A549 treated with CORT108297 at 1 μM for 4 hours (cell line): ENCODE measurements at places on chromosomes 5 and 9. TPM values are rescaled to one million over a fixed set of nuclear protein-coding genes. Genes with fewer than 3 reads are reported as not detected.

The PCDHB13 gene
- 0.03 to 0.10 TPM (median 0.05 TPM) in 5 replicates for total RNA-seq

The PARP8 gene
- 0.13 to 0.27 TPM (median 0.14 TPM) in 5 replicates for total RNA-seq

The SH3GL2 gene
- total RNA-seq, result 0.03 to 0.20 TPM (median 0.09 TPM) in 5 replicates

The EPB41L4A gene
- 1.4 to 1.9 TPM (median 1.7 TPM) in 5 replicates for total RNA-seq

The DNAH5 gene
- total RNA-seq, result 0.66 to 1.8 TPM (median 1.3 TPM) in 5 replicates

The SLC35D2 gene
- 15.9 to 19.5 TPM (median 18.8 TPM) in 5 replicates for total RNA-seq

The RORB gene
- total RNA-seq, result not detected in 5 replicates

The SPINK7 gene
- total RNA-seq, result not detected in 5 replicates

The PROB1 gene
- 0.17 to 0.38 TPM (median 0.28 TPM) in 5 replicates for total RNA-seq

The CATSPER3 gene
- total RNA-seq, result 0.23 to 0.48 TPM (median 0.41 TPM) in 5 replicates

The ADAMTS19 gene
- not detected in 5 replicates for total RNA-seq

The TSSK1B gene
- total RNA-seq, result not detected in 5 replicates

The DRD1 gene
- 0.28 to 0.96 TPM (median 0.47 TPM) in 5 replicates for total RNA-seq

The CARTPT gene
- not detected in 5 replicates for total RNA-seq

The FOXD4L3 gene
- total RNA-seq, result 0.06 to 0.18 TPM (median 0.06 TPM) in 3 of 5 replicates, not detected in the others

The EQTN gene
- not detected in 5 replicates for total RNA-seq

The ZNF354C gene
- total RNA-seq, result 0.65 to 0.83 TPM (median 0.77 TPM) in 5 replicates

The SPATA31E1 gene
- total RNA-seq, result 0.03 TPM in 1 of 5 replicates, not detected in the others

The SPINK13 gene
- 0.10 TPM in 1 of 5 replicates, not detected in the others for total RNA-seq

The IRX4 gene
- 0.28 to 0.60 TPM (median 0.42 TPM) in 5 replicates for total RNA-seq

The PCSK1 gene
- 0.32 to 0.45 TPM (median 0.35 TPM) in 5 replicates for total RNA-seq

The BTNL8 gene
- not detected in 5 replicates for total RNA-seq

The PCA3 gene
- not detected in 5 replicates for total RNA-seq

The TMEM203 gene
- total RNA-seq, result 35.3 to 48.6 TPM (median 45.8 TPM) in 5 replicates

The IFNB1 gene
- total RNA-seq, result 0.15 TPM in 1 of 5 replicates, not detected in the others

The NEUROG1 gene
- total RNA-seq, result not detected in 5 replicates

The GLRA1 gene
- not detected in 5 replicates for total RNA-seq

The C5orf58 gene
- not detected in 5 replicates for total RNA-seq

The MCTP1 gene
- total RNA-seq, result 7.4 to 11.1 TPM (median 10.1 TPM) in 5 replicates

The SPARC gene
- 15.6 to 28.5 TPM (median 22.9 TPM) in 5 replicates for total RNA-seq
